Stimulated activated memory B cell treated with anti-CD40 and anti-IgM and Interleukin-4, amounts not matched to agents 10 μg/mL and 1 μg/mL and 100 μg/mL, for 72 hours (primary cell): ENCODE measurements at places on chromosomes 6 and 20.

GRCh38 chr6:117548797-117549301 lies 53.5 kb downstream of the GOPC start:
- no peak for ATAC-seq

DNA sequence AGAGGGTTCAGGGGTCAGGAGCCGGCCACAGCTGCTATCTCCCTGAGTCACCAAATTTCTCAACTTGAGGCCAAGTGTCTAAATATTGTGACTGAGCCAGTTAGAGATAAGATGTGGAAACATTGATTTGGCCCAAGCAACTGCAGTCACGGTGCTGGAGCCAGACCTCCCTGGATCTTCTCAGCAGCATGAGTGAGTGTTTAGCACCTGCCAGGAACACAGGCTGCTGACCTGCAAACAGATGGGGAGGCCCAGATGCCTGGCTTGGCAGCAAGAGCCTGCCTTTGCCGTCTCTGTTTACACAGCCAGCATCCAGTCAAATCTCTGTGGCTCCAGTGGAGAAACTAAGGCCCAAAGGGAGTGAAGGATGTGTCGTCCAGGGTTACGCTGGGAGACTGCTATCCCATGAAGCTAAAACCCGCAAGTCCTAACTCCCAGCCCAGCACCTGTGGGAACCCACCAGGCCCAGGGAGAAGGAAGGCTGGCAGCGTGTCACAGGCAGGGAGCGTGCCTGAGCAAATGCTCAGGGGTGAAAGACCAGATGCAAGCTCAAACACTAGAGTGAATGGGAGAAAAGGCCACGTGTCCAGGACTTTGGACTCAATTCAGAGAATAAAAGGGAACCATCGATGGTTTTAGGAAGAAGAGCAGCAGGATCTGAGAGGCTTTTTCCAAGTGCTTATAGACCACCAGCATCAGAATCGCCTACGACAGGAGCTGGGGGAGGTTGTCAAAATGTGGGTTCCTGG lies 15.9 kb upstream of the PTGIS start:
- no peak for ATAC-seq

DNA sequence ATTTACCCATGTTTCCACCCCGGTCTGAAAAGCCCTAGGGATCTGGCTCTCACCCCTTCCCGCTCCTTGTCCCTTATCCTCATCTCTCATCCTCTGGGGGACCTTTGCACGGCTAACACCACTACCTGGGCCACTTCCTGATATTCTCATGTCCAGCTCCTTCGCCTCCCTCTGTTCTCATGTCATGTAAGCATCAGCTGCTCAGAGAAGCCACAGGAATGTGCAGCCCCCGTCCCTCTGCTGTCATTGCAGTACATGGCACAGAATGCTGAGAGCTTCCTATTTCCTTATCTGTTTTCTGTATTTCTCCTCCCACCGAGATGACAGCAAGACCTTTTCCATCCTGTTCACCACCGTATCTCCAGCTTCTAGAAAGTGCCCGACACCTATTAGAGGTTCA lies 102.4 kb downstream of the MTHFD1L start:
- no peak for ATAC-seq

DNA sequence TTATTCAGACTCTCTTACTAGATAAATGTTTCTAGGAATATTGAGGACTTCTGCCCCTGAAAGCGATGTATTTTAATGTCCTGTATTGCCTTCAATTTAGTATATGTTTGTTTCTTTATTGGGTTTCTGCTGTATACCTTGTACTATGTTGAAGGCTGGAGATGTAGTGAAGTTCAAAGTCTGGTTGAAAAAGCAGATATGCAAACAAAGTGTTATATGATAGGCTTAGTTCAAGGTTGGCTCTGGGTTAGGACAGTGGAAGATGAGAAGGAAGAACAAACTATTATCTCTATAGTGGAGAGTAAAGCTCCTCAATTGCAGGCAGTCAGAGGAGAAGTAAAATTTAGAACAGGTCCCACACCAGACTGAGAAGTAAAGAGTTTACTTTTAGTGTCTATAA lies 36.3 kb upstream of the ADGRG6 start:
- ATAC-seq, result no peak

GRCh38 chr20:62418709-62419487 lies 8.4 kb downstream of the RBBP8NL start:
- no peak for ATAC-seq

GRCh38 chr6:37316071-37316470 lies 37.7 kb upstream of the RNF8 start:
- no peak for ATAC-seq

DNA sequence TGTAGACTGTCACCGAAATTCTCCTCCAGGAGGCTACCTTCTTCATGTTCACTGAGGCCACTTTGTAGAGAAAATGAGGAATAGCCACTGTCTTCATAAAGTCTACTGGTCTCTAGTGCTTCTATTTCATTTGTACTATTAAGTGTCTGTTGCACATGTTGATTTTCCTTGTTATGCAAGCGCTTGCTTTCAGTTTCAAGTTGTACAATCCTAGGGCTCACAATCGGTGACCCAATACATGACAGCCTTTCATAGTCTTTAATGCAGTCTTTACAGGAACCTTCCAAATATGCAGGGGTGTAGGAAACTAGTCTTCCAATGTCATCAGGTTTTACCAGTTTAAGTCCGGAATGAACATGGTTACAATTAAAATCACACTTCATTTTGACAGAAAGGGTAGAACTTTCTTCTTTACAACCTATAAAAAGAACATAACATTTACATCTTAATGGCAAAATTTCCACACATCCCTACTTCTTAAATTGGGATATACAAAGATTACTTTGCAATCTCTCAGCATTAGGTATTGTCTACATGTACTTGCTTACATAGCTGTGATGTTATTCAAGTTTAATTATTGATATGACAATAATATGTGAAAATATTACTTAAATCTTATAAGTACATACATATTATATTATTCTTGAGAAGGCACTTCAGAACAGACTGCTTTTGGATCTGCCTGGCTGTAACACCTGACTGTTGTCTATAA lies 7.5 kb downstream of the FBXO5 start:
- no peak for ATAC-seq

DNA sequence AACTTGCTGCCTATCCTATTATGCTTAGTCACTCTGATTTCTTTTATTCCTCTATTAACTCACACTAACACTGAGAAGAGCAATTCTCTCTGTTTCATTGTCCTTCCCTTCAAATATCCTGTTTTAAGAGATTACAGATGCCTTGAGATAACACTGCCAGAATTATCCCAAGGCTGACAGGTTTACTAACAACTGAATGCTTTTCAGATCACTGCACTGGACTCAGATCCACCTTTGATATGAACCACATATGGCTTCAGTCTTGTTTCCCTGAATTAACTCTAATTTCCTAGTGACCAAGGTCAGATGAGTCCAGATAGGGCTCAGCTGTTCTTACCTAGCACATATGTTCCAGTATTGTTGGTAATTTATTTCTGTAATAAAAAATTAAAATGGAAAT lies 633.1 kb downstream of the GRIK2 start:
- no peak for ATAC-seq

DNA sequence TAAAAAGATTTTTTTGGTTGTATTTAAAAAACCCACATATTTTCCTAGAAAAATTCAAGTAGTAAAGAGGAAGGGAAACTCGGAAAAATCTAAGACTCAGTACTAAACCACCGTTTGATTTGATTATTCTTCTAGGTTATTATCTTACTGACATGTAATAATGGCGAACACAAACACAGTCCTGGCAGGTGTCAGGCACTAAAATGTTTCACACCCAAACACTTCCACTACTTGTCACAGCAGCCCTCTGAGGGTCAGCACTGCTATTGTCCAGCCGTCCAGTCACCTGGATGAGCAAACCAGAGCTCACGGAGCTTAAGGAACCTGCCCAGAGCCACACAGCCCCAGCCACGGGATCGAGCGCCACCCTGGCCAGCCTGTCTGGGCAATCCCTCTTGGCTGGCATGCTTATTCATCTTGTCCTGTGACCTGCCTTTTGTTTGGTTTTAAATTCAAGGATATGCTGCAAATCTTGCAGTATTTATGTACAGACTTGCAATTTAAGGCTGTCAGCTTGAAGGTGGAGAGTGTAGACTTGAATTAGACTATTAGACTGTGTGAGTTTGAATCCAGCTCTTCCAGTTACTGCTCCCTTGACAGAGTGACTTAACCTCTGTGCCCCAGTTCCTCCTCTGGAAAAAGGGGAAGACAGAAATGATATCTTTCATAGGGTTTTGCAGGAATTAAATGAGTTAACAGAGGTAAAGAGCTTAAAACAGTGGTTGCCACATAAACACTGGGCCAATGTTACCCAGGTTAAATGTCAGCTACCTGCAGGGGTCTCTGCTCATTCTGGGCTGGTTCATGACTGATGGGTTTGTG lies 82.2 kb downstream of the CDYL start:
- ATAC-seq, result no peak

GRCh38 chr6:36035225-36035624 lies 7.6 kb downstream of the MAPK14 start:
- ATAC-seq, result no peak

DNA sequence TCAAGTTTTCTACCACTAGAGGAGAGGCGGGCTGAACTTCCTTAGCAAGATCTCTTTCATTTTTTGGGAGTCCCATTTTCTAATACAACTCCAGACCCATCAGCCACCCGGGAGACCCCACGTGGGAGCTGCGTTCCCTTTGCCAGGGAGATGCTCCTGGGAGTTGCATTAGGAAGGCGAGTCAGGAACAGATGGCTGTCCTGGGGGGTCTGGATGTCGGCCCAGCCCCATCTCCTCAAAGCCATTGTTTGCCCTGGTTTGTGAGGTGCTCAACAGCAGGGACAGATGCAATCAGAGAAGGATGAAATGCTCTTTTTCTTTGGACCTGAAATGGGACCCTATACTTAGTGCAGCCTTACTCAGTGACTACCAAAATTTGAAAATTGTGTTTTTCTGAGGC lies 39.4 kb downstream of the CARMIL1 start:
- ATAC-seq, result no peak

DNA sequence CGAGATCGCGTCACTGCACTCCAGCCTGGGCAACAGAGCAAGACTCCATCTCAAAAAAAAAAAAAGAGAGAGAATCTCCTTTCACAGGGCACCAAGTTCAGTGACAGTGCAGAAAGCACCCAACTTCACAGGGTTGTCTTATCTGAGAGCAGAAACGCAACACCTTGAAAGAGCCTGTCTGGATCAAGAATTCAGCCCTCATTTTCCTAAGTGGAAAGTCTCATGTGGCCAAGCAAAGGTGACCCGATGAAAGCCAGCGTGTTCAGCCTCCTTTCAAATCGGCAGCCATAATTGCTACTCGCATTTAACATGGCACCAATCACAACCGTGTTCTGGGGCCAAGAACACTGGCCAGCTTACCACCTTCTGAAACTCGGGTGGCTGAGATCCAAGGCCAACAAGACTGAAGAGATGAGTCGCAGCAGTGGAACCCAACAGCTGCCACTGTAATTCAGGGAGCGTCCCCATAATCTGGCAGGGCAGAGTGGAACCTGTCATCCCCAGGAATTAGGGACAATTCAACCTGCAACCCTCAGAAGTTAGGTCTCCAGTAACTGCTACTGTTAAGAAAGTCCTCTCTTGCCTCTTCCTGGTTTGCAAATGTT lies 536.7 kb upstream of the JARID2 start:
- ATAC-seq, result no peak

GRCh38 chr6:160238761-160239751 lies 19.6 kb downstream of the SLC22A2 start:
- ATAC-seq, result no peak

DNA sequence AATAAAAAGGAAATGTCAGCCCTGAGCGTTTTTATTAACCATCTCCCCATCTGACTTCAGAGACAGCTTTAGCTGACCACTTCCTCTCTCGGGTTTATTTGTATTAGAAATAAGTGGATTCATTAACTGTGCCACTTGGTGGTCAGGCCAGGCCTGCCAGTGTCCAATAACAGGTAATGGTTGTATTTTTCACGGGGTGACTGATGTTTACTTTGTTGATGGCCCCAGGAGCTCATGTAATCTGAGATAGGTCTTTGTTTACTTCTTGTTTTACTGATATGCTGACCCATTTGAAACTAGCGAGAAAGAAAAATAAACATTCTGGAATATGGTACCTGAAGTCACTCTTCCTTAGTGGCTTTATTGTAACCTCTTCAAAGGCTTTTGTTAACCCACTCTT lies 504.3 kb upstream of the SLC35B3 start:
- no peak for ATAC-seq

GRCh38 chr6:1641343-1641885 lies 31.7 kb downstream of the FOXC1 start:
- no peak for ATAC-seq

DNA sequence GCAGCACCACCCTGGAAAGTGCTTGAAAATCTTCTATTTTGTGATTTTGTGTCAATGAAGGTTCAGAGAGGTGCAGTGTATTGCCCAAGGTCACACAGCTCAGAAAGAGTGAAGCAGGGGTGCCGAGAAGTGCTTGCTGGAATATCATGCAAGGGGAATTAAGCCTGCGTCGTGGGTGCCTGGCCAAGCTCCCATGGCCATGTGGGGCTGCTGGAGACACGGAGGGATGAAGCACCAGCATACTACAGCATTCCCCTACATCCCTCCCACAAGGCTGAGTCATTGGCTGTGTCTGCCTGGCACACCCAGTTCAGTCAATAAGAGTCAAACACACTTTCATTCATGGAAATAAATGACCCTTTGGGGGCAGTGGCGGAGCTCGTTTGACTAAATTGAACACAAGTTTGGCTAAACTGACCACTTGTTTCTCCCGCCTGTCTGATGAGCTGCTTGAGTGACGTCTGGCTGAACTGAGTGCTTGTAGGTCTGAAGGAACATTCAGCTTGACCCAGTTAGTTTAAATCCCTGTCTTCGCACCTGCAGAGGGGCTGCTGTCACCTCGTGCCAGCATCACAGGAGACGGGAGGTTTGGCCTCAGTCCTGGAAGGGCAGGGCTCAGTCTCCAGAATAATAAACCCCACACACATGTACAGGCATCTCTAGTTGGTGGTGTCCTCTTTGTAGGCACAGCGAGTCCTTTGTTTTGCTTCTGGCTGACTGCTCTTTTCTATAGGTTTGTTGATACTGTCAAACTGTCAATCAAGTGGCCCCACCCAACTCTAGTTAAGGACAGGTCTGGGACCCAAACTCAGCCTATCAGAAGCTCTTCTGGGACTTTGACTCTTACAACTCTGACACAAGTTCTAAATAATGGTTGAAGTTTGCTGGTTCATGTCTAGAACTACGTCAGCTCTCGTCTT lies 8.4 kb upstream of the TGM2 start:
- ATAC-seq, result no peak

- no peak for ATAC-seq
Measured at GRCh38 chr20:20847814-20848213, 135.4 kb upstream of the RALGAPA2 start.

GRCh38 chr6:54695815-54696214 lies 150.8 kb upstream of the FAM83B start:
- no peak for ATAC-seq
